ENCODE measurements at places on chromosomes 7 and 10.

GRCh38 chr7:26441611-26442277 is 150.1 kb downstream of the SNX10 start:
- no peak for DNase-seq

- no peak for DNase-seq
Observed at GRCh38 chr10:45589009-45589408, 83.6 kb downstream of the ZFAND4 start.

DNA sequence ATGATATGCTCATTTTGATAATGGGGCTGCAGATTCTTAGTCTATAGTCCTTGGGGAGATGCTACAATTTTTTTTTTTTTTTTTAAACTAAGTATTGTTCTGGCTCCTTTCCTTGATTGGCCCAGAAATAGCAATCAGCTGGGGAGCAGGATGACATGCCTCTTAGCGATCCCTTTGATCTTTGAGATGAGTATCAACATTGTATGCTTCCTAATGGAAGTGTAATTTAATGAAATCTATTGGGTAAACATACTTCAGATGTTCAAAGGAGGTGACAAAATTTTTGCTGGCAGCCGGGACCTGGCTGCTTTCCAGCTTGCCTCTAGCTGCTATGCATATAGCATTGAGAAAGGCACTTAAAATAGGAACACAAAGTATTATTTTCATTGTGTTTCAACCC is 43.5 kb downstream of the VTI1A start:
- DNase-seq = no peak

- DNase-seq = no peak
Observed at GRCh38 chr10:65723525-65723924, 1202.3 kb upstream of the LRRTM3 start.

DNA sequence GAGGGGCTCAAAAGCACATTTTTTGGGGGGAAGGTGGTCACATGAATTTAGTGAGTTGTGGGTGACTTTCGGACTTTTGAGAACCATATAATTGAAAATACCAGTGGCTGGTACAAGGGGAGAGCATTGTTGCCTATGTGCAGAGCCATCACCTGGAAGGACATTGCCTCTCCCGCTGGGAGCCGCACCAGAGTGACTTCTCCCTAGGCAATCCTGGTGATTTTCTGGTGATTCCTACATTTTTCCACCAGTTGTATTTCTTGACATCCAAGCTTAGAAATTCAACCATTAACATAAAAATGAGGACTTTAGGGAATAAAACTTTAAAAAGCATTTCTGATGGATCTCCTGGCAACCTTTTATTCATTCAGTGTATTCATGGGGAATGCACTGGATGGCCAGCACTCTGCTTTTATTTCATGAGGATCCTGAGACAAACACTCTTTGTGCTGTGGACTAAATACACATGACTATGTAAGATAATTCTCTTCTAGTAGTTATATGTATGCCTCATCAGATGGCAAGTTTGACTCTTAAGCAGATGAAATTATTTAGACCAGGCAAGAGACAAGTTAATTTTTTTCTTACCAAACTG is 41.8 kb upstream of the MKI67 start:
- no peak for DNase-seq
